ENCODE measurements at places on chromosomes 7 and 10. TPM values are rescaled to one million over a fixed set of nuclear protein-coding genes. Genes with fewer than 3 reads are reported as not detected.
A peak's percentile ranks its signal among the peaks of the same experiment; 100 is the strongest.

DNA sequence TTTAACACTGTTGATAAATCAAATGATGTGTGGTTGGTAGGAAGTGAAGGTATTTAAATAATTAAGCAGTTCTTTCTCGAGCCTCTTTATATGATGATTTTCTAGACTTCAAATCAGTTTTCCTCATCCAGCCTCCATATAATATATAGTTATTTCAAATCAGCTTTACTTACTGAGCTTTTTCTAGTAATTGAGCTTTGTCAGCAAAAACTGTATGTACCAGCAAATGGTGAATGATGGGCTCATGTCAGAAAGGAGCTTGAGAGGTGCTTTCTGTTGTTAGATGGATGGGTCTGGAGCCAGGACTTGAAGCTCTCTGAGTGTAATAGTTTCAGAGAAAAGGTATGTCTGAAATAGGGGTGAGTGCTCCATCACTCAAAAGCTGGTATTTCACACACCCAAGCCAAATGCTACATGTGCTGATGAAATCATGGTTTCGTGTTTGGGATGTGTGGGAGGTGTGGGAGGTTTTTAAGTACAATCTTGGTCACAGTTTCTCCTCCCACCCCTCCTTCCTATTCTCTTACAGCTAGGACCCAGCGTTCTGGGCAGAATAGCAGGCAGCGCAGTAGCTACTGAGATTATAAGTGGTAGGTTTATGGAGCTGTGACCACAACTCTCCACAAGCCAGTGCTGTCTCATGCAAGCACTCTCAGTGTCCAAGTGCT, 55.8 kb downstream of the LRMDA start:
- no peak for DNase-seq

GRCh38 chr7:84264396-84264795, 69.8 kb upstream of the SEMA3A start:
- DNase-seq, result no peak

DNA sequence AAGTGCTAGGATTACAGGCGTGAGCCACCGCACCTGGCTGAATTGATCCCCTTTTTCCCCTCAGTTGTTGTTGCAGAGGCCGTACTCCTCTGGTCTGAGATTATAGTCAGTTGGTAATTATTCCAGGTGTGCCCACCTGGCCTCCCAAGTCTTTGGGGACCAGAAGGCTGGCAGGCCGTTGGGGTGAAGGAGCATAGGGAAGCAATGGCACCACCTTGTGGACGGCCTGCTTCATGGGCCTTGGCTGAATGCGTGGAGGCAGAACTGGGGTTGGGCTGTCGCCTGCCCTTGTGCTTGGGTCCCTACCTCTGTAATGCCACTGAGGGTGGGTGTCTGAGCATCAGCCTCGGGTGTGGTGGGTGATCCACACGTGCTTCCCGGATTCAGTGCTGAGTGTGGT, 125.7 kb downstream of the RGS10 start:
- DNase-seq, result peak; percentile 74

- no peak for DNase-seq
Measured at GRCh38 chr10:20017961-20018360, 201.7 kb downstream of the PLXDC2 start.

DNA sequence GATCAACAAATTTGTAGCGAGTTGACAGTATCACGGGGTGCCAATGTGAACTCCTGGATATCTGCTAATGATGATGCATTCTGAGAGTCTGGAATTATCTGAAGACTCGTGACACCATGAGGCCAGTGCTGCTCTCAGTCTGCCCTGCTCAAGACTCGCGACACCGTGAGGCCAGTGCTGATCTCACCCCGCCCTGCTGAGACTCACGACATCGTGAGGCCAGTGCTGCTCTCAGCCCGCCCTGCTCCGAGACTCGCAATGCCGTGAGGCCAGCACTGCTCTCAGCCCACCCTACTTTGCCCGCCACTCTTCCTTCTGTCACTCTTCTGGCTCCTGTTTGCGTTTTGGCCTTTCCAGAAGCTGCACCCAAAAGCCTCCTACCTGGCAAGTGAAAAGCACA, 411.8 kb downstream of the PTPRN2 start:
- DNase-seq, result no peak

DNA sequence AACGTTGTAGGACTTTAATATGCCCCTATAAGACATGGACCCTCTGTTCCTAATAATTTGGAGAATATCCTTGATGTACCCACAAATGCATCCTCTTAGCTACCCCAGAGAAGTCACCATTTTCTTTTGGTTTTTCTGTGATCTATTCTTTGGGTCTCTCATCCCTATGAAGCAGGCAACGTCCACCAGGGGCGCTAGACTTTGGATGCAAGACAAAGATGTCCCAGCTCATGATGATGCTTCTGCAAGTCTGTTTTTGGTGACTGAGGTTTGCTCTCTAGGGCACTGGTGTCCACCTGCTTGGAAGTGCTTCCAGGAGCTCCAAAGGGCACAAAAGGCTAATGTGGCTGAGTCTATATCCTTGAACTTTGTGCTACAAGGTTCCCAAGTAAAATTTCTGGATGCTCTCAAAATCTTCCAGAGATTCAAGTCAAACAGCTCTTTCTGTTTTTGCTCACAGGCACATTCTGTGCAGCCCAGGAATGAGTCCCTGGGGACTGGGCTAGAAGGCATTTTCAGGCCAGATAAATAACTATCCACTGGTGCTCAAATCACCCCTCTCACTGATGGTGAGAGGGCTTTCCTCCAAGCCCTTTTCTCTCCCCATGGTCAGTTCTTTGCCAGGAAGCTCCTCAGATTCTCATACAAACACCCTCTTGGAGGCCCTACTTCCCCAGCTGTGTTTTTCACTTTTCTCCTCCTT, 166.4 kb downstream of the C7orf25 start:
- DNase-seq, result peak; percentile 41

DNA sequence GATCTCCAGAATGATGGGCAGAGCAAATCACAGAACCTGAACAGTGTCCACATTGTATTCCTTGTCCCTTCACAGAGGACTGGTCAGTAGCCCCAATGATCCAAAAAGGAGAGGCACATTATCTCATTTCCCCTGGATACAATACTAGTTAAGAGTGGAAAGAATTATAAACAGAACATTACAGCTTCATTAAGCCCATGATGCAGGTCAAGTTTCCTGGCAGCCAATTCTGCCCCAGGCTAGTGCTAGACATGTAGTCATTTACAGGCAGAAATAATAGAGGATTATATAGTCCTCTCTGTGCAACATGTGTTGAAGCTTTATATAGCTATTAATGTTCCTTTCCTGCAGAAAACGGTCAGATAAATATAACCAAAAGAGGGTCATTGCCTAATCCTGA, 124.3 kb upstream of the WNT16 start:
- DNase-seq, result no peak

DNA sequence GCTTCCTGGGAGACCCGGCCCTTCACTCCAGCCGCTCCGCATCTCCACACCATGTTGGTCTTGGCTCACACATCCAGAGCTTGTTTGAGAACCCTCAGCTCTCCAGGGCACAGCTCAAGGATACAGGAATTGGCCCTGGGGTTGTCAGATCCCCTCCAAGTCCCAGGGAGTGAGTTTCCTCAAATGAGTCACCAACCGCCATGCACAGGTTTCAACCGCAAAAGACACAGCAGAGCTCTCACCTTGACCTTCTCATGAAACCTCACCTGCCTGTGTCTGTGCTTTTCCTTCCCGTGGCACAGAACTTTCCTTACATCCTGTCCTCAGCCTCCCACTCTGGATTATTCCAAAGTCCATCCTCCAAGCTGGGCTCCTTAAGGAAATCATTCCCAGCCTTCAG, 20.6 kb downstream of the AZGP1 start:
- peak; percentile 63 for DNase-seq

- DNase-seq, result no peak
Measured at GRCh38 chr7:30708983-30709382, 26.7 kb upstream of the CRHR2 start.

GRCh38 chr10:106399112-106399511, 765.4 kb downstream of the SORCS1 start:
- DNase-seq, result no peak

- DNase-seq, result no peak
Measured at GRCh38 chr10:125782616-125783015, 7.0 kb upstream of the MMP21 start.

DNA sequence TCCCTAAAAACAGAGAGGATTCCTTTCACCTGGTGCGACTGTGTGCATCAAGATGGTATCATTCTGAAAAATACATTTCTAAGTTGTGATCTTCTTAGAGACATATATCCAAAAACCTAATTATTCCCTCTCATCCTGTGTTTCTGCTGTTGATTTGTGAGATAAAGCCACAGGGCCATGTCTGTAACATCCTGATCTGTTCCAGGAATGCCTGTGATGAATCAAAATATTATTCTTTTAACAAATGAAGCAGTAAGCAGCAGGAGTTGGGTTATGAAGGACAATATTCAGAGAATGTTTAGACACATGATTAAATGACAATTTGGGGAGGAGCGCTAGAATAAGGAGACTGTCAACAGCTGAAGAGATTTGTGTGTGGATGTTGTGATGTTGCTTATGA, 731.4 kb downstream of the KCNMA1 start:
- DNase-seq, result no peak

- no peak for DNase-seq
Measured at GRCh38 chr10:1687623-1688150, 49.6 kb downstream of the ADARB2 start.

DNA sequence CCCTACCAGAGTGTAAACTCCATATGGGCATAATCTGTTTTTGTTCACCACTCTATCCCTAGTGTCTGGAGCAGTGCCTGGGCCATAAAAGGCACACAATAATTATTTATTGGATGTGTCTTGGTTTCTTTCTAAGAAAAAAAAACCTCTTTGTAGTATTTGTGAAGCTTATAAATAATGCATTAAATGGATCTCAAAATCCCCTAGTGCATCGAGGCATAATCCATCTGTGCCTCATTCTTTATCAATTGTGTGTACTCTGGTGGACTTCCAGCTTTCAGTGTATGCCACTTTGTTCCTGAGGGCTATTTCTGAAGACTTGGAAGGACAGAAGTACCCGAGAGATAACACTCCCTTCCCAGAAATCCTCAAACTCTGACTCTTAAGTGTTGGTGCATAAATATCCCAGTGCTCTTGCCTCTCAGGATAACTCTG, 255.0 kb upstream of the PHYHIPL start:
- DNase-seq, result no peak

- DNase-seq, result peak; percentile 74
Measured at GRCh38 chr7:112452102-112452888, 2.0 kb downstream of the IFRD1 start.

DNA sequence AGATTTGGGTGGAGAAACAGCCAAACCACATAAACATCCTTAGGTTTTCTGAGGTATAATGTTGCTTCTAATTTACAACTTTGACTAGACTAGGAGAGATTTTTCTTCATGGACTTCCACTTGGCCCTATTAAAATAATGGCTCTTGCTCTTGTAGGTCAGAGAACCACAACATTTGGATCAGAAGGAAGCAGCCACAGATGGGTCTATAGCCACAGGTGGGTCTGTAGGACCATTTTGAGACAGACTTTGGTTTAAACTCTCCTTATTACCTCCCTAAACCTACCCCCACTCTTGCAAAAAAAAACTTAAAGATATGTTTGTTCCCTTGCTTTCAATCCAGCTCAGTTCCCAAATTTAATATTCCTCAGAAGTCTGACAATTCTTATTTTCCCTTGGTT, 1260.8 kb downstream of the GATA3 start:
- no peak for DNase-seq

- no peak for DNase-seq
Measured at GRCh38 chr10:123579675-123580074, 86.5 kb upstream of the GPR26 start.

DNA sequence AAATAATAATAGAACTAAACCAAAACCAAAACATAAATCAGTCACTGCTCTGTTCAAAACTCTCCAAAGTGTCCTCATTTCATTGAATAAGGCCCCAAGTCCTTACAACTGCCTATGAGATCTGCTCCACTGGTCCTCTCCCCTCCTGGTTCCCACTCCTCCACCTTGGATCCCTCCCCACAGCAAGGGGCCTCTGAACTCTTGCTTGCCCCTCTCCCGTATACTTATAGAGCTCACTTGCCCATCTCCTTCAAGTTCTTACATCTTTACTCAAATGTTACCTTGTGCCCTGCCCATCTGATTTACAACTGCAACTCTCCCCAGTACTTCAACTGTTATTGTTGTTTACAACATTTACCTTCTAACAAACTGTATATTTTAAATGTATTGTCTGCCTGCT, 819 bp downstream of the POLD2 start:
- DNase-seq, result no peak

GRCh38 chr7:142357953-142358520, 100.2 kb upstream of the PRSS58 start:
- peak; percentile 92 for DNase-seq

- no peak for DNase-seq
Measured at GRCh38 chr10:71751515-71752224, 21.6 kb downstream of the VSIR start.

- DNase-seq, result no peak
Measured at GRCh38 chr7:93046641-93047040, 71.1 kb downstream of the SAMD9 start.

- DNase-seq, result no peak
Measured at GRCh38 chr7:142799437-142799835, 28.7 kb downstream of the PRSS2 start.

GRCh38 chr7:159317294-159317693, 172.6 kb upstream of the VIPR2 start:
- no peak for DNase-seq

DNA sequence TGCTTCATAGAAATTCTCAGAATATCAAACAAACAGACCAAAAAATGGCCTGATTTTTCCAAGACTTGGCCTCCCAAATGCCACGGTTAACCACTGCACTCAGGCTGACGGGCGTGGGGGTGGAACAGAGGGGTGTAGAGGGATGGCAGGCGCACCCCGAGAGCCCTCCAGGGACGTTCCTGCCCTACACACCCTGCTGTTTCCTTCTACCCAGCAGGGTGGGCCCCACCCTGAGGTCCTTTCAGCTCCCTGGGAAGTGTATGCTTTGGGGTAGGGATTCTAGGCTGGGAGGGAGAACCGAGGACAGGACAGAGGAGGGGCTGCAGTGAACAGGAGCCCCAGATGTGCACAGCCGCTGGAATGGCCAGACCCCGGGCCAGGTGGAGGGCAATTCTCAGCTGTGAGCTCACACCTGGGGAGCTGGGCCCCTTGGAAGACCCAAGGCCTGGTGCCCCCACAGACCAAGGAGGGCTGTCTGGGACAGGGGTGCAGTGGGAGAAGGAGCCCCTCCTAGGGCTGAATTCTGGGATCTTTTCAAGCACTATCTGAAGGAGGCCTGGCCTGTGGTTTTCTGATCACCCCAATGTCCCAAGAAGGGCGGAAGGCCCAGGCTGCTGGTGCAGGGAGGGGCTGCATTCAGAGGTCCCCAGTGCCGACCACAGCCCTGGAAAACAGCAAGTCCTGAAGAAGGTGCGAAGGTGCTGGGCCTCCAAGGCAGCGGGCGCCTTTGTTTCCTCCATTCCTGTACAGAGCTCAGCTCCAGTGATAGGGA, 32.9 kb upstream of the INPP5A start:
- no peak for DNase-seq

The NUTM2E gene
- not detected for total RNA-seq

The LRRC4 gene
- total RNA-seq, result not detected

The MSMB gene
- not detected for total RNA-seq

The P4HA1 gene
- 16.9 TPM for total RNA-seq

The ANLN gene
- 50.2 TPM for total RNA-seq

The PRTFDC1 gene
- 11.4 TPM for total RNA-seq

The ANKRD30A gene
- not detected for total RNA-seq

The SDK1 gene
- not detected for total RNA-seq

The RNF133 gene
- not detected for total RNA-seq

The AOAH gene
- not detected for total RNA-seq
